ENCODE measurements at places on chromosomes 3 and 15.

GRCh38 chr3:122793568-122794416, at the start of gene HSPBAP1:
Gene HSPBAP1, minus strand, starts transcription at chr3:122793831. Its CDS starts 151 bp downstream, at chr3:122793680.
- no peak for DNase-seq

DNA sequence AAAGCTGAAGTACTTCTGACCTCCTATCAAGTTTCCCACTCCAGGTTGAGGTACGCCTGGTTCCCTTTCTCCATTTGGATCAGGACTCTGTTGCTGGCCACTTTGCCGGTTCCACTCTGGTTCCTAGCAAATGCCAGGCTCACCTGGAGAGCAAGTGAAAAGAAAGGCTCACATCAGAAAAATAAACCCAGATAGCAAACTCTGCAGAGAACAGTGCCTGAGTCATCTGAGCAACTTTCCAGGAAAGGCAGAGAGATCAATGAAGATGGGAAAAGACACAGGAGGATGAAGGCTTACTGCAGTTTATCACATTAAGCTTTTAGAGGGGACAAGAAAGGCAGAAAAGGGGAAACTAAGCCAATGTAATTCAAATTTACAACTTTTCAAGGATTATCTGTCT, 41.8 kb upstream of the WDR5B start:
- no peak for DNase-seq

DNA sequence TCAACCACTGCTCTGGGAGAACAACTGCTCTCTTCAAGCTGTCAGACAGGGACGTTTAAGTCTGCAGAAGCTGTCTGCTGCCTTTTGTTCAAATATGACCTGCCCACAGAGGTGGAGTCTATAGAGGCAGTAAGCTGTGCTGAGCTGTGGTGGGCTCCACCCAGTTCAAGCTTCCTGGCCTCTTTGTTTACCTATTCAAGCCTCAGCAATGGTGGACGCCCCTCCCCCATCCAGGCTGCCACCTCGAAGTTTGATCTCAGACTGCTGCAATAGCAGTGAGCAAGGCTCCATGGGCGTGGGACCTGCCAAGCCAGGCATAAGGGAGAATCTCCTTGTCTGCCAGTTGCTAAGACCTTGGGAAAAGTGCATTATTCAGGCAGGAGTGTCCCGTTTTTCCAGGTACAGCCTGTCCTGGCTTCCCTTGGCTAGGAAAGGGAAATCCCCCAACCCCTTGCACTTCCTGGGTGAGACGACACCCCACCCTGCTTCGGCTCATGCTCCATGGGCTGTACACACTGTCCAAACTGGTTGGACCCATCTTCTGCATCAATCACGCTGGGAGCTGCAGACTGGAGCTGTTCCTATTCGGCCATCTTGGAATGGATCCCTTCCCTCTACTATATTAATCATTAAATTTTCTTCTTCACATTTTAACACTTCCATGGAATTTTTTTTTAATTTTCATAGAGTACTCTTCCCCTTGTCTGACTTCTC, 167.0 kb upstream of the UBE2E2 start:
- no peak for DNase-seq

DNA sequence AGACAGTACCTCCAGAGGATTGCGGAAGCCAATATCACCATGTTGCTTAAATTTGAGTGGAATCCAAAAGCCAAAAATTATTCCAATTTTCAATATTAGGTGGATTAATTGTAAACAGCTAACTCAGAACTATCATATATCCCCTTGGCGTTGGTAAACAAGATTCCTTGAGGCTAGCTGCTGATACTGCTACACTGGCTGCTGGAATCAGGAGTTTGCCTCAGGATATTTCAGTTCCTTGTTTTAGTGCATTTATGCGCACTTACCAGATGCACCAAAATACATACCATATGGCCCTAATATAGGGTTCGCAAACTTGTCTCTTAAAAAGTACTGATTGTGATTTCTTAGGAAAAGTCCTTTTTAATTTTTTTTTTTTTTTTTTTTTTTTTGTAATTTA, 605.2 kb upstream of the NAALADL2 start:
- no peak for DNase-seq

GRCh38 chr3:133573629-133574194, at the start of gene CDV3:
Gene CDV3, plus strand, starts transcription at chr3:133573686. Its CDS starts 359 bp downstream, at chr3:133574045.
- DNase-seq = no peak

DNA sequence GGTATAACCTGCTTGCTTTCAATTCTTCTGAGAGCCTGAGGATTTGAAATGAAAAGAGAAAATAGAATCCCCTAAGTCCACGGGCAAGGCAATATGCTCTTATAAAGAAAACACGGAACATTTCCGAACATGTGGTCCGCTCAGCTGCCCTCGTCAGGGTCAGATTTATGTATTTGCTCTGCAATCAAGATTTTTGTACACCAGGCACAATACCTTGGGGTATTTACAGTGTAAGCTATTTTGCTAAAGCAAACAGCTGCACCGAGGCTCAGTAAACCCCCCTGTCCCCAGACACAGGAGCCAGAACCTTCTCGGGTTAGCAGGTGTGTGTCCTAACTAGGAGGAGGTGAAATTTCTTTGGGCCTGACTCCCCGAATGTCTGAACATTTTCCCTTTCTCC, 155.8 kb upstream of the LRIG1 start:
- DNase-seq = no peak

GRCh38 chr15:85690561-85691231, 104.0 kb downstream of the KLHL25 start:
- no peak for DNase-seq

GRCh38 chr3:61925721-61926120, 364.4 kb downstream of the PTPRG start:
- DNase-seq = no peak

DNA sequence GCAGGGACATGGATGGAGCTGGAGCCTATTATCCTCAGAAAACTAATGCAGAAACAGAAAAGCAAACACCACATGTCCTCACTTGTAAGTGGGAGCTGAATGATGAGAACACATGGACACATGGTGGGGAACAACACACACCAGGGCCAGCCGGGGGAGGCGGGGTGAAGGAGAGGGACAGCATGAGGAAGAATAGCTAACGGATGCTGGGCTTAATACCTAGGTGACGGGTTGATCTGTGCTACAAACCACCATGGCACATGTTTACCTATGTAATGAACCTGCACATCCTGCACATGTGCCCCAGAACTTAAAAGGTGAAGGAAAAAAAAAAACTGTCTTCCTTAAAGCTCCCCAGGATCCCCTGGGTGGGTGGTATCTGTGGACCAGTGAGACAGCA, 87.1 kb downstream of the ADAMTS17 start:
- DNase-seq = no peak

- no peak for DNase-seq
Observed at GRCh38 chr15:96416934-96417759, 86.6 kb downstream of the NR2F2 start.

- no peak for DNase-seq
Observed at GRCh38 chr3:197205265-197205664, 93.1 kb downstream of the DLG1 start.

GRCh38 chr3:98512576-98512975, 10.1 kb downstream of the CLDND1 start:
- no peak for DNase-seq

DNA sequence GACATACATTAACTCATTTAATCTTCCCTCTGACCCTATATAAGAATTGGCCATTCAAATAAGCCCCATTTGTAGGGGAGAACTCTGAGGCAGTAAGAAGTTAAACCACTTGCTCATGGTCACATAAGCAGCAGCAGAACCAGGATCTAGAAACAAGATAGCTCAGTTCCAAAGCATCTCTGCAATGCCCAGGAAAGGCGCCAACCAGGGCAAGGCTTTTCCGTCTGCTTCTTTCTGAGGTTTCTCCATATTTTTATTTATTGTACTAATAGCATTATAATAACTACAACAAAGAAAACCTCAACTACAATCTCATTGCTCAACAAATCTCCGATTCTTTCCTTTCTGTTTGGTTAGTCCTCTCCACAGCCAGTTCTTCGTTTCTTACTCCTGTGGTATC, 4.3 kb upstream of the UBE2E2 start:
- DNase-seq = no peak

DNA sequence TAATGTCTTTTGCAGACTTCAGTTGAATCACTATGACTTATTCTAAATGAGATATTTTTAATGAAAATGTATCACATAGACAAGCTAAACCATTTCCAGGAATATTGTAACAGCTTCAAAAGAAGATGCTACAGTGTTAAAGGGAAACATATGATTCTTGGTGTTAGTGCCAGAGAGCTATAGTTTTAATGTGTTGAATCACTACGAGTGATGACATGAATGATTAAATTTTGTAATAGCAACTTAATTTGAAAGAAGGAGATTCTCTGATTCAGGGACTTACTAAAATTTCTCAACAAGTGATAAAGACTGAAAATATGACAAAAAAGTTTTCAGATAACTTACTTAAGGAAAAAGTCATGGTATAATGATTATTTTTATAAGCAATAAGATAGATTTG, 267.3 kb upstream of the SLITRK3 start:
- no peak for DNase-seq

All from NCI-H526 treated with DMSO at 0.1 percent for 48 hours (cell line).